ENCODE measurements at places on chromosomes 13 and 19.

DNA sequence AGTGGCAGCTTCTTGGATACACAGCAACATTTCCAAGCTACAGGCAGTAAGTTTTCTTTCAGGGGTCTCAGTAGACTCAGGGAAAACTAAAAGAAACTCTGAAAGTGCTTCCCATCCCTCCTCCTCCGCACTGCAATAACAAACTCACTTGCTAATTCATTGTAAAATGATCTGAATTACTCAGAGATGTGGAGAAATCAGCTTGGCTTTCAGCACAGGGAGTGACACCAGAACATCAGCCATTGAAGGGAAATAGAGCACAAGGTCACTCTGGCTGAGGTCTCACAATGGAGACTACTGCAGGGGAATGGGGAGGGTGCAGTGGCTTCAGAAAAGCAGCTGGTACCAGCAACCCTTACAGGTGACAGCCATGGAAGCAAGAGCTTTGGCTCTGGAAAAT, 137.3 kb upstream of the SERP2 start:
- DNase-seq: no peak

- DNase-seq: no peak
Observed at GRCh38 chr13:22940736-22941135, 240.0 kb upstream of the SGCG start.

- DNase-seq: no peak
Observed at GRCh38 chr13:98020271-98020670, 66.8 kb downstream of the IPO5 start.

DNA sequence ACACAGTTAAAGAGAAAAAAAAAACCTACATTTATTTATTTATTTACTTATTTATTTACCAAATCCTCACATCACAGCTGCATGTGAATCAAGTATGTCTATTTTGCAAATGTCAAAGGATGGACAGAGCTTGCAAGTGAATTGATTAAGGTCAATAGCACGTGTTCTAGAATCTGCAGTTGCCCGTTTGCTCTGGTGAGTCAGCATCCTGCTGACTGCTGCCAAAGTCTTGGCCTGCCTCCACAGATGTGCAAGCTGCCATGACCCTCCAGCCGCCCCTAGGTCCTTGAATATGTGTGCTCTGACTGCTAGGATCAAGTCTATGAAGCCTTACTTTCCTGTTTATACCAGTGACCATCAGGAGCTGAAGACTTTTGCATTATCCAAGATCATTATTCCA, 320.6 kb downstream of the GPC5 start:
- no peak for DNase-seq

GRCh38 chr13:112588490-112589297, 741 bp upstream of the TUBGCP3 start:
- no peak for DNase-seq

- no peak for DNase-seq
Observed at GRCh38 chr13:48006396-48006795, 5.3 kb upstream of the SUCLA2 start.

GRCh38 chr13:20856650-20857049, 45.9 kb downstream of the XPO4 start:
- no peak for DNase-seq

- DNase-seq: no peak
Observed at GRCh38 chr19:11252665-11253355, 9.5 kb downstream of the DOCK6 start.

DNA sequence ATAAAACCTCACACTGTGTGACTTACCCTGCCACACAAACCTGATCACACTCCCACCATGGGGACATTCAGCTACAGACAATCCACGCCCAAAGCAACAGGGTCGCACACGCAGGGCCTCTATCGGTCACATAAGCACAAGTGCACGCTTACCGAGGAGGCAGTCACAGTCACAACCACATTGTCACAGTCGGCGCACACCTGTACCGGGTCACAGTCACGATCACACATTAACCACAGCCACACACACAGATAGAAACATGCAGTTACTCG, 579 bp downstream of the ZNF566 start:
- DNase-seq: no peak

GRCh38 chr13:77918391-77919245, at the start of gene EDNRB:
Gene EDNRB (minus strand): TSS chr13:77918831. CDS start chr13:77918573, 258 bp downstream.
- peak; percentile 51 for DNase-seq

DNA sequence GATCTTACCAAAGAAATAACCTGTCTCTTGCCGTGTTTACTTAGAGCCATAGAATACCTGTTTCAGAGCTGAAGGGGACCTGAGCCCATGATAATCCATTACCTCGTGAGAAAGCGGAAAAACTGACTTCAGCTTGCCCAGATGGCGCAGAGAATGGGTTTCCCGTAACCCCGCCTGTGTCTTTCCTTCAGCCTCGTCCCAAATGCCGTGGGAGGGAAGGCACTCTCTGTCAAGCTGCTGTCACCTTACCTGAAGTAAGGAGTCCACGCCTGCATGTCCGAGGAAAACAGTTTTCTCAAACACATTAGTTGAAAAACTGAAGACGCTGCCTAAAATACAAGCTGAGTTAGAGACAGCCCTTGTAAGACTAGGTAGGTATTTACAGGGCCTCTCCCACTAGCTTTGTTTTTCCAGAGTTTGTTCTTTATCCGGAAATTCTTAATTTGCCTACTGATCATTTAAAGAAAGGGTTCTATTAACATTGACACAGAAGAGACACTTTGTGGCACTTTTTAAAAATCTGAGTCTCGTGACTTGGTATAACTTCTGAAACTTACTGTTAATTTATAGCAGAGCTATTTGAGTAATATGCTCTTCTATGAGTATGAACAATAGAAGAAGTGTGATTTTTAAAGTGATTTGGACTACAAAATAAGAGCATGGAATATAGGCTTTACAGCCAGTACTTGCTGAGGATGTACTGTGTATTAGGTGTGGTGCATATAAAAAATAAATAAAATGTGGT, 1.3 kb upstream of the INTS6 start:
- DNase-seq: peak; percentile 71

DNA sequence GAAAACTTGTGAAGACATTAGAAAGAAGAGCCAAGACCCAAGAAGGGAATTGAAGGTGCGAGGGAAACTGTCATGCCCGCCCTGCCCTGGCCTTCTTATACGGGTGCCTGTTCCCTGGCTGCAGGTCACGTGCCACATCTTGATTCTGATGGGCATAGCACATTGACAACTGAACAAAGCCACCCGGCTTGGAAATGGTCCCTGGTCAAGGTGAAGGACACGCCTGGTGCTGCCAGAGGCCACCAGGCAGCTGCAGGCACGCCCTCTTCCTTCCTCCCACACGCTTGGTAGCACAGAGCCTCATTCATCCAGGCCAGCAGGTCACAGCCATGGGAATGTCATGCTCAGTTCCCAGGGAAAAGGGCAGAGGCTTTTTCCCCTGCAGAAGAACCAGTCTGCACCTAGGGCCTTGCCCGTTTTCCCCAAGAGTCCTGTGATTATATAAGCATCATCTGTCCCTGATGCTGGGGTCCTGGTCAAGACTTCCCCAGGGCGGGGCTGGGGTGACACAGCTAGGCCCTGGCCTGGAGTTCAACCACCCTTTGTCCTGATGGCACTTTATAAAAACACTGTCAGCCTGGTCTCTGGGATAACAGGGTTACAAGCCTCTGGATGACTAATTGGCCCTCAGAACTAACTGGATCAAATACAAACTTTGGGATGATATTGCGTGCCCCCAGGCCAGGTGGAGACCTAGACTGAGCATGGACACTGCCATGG, 56.0 kb downstream of the CDADC1 start:
- no peak for DNase-seq

- DNase-seq: peak; percentile 64
Observed at GRCh38 chr19:39236527-39236926, 8.3 kb downstream of the IFNL3 start.

DNA sequence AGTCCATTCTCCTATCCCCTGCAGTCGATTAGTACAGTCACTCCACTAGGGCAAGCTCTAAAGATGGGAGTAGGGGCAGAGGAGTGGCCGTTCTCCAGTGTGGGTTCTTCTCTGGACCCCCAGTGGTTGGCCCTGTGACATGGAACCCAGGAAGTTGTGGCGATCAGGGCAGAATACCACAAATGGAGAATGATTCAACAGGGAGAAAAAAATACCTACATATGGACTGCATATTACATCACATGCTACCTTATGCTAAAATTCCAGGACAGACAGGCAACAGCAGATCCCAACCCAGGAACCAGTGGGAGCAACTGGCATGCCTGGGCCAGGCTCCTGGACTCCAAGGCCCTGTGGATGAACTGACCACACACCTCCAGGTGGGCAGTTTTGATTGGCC, 20.4 kb downstream of the POU2F2 start:
- no peak for DNase-seq

DNA sequence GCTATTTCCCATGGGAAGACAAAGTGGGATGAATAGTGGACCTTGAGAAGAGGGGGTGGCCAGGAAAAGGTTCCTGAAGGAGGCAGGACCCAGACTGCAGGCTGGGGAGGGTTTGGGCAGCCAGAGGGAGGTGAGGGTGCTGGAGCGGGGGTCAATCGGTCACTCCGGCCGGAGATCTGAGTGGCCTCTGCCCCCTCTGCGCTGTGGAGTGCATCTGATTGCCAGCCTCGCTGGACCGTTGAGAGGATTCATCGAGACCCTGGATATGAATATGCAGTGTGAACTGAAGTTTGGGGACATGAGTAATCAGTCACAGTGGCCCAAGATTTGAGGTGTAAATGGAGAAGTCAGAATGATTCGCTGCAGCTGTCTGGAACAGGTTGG, 5.5 kb upstream of the ZNF580 start:
- DNase-seq: no peak

DNA sequence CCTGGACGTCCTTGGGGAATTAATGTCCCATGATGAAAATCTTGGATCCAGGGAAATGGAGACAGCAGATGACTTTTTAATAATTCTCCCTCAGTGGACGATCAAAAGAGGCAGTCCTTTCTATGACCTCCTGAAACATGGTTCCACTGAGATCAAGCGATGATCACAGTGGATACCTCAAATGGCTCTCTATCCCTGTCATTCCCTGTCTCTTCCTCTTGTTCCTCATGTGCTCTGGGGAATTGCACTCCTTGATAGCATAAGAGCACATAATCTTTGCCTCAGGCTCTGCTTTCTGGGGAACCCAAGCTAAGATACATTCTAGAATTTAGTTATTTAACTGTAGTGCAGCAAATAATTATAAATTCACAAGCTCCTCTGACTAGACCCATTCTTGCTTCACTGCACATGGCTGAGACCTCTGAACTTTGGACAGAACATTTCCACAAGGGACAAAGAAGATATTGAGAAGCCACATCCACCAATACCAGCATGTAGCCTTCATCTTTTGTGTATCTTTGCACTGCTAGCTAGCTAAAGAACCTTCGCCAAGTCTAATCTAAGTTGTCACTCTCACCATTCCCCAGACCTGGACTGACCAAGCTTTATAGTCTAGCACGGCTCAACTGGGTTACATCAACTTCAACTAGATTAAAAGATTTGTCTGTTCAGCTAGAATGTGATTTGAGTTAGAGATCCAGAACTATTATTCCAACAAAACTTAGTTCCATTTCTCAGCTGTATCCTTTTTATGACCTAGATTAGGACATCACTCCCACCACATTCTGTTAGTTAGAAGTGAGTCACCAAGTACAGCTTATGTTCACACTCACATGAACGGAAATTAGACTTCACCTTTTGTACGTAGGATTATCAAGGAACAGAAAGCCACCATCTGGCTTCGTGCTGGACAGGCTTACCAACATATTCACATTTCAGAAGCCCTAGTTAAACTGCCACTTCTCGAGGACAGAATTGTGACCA, 142.7 kb downstream of the SUCLA2 start:
- DNase-seq: no peak

GRCh38 chr19:16061943-16062342, 14.4 kb upstream of the TPM4 start:
- no peak for DNase-seq

- no peak for DNase-seq
Observed at GRCh38 chr19:15304140-15304705, 28.1 kb downstream of the BRD4 start.

DNA sequence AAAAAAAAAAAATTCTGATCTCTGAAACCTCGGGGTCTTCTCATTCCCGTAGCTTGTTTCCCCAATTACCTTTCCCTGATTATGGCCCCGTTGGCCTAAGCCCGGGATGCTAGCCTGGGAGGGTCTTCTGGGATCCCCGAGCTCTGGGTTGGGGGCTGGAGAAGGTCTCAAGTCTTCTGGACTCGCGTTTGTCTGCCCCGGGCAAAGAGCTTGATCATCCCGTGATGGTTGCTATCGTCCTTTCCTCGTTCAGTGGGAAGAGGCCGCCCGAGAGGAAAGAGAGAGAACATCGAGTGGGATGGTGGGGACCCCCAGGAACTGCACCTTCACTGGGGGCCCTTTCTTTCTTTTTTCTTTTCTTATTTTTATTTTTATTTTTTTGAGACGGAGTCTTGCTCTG, 2.4 kb downstream of the GNA15 start:
- DNase-seq: no peak

- DNase-seq: no peak
Observed at GRCh38 chr19:6138066-6138465, 2.6 kb downstream of the ACSBG2 start.

GRCh38 chr19:33377586-33378475, 4.3 kb downstream of the CEBPG start:
- no peak for DNase-seq

DNA sequence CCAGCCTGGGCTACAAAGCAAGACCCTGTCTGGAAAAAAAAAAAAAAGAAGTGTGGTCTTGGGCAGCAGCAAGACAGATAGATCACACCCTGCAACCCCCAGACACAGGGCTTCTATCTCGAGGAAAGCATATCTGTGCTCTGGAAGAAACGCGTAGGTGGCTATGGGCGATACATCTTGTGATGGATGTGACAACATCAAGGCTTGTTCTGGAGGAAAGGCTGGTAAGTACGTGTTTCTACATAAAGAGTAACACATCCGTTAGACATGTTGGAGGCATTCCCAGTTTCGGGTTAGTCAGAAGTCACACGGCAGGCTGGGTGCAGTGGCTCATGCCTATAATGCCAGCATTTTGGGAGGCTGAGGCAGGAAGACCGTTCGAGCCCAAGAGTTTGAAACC, 6.6 kb upstream of the DHDH start:
- DNase-seq: no peak

DNA sequence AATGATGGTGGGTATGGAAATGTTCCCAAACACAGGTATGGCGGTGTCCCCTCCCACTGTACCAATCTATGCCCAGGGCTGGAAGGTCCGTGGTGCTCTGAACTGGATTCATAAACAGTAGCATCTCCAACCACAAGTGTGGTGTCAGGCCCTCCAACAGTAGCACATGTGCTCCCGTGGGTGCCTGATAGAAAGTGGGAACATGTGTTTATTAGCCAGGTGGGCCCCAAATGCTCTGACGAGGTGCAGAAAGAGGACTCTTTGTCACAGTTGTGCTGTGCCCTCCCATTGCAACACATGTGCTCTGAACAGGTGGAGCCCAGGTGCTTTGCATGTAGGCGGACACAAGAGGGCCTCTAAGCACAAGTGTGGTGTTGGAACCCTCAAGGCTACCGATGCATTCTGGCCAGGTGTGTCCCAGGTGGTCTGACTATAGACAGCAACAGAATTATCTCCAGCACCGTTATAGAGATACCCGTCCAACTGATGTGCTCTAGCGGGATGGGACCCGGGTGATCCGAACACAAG, 75.4 kb upstream of the ZNF30 start:
- no peak for DNase-seq

- no peak for DNase-seq
Observed at GRCh38 chr13:41056194-41056593, 5.1 kb upstream of the WBP4 start.

Data from activated CD8-positive, alpha-beta memory T cell treated with anti-CD3 and anti-CD28 coated beads, Interleukin-2, amount 50 U/mL, for 48 hours (primary cell).